LHCN-M2 (cell line): ENCODE measurements at places on chromosomes 7 and 10. TPM values are rescaled to one million over a fixed set of nuclear protein-coding genes. Genes with fewer than 3 reads are reported as not detected.

The FRMPD2 gene
- total RNA-seq = not detected in 2 replicates

The COL1A2 gene
- 808 and 986 TPM in 2 replicates for total RNA-seq

The CYP26A1 gene
- 0.11 TPM in 1 of 2 replicates, not detected in the other for total RNA-seq

The FAM25G gene
- not detected in 2 replicates for total RNA-seq

The C7orf33 gene
- not detected in 2 replicates for total RNA-seq

The MNX1 gene
- total RNA-seq = not detected in 2 replicates

The TRPV5 gene
- not detected in 2 replicates for total RNA-seq

The PGAM2 gene
- total RNA-seq = not detected in 2 replicates

The PAX4 gene
- not detected in 2 replicates for total RNA-seq

The ADAM12 gene
- 16.6 and 21.2 TPM in 2 replicates for total RNA-seq

The FKBP6 gene
- not detected in 2 replicates for total RNA-seq

The RAB19 gene
- not detected in 2 replicates for total RNA-seq
